ENCODE measurements at places on chromosomes 5 and 9. TPM values are rescaled to one million over a fixed set of nuclear protein-coding genes. Genes with fewer than 3 reads are reported as not detected.
A peak's percentile ranks its signal among the peaks of the same experiment; 100 is the strongest.

DNA sequence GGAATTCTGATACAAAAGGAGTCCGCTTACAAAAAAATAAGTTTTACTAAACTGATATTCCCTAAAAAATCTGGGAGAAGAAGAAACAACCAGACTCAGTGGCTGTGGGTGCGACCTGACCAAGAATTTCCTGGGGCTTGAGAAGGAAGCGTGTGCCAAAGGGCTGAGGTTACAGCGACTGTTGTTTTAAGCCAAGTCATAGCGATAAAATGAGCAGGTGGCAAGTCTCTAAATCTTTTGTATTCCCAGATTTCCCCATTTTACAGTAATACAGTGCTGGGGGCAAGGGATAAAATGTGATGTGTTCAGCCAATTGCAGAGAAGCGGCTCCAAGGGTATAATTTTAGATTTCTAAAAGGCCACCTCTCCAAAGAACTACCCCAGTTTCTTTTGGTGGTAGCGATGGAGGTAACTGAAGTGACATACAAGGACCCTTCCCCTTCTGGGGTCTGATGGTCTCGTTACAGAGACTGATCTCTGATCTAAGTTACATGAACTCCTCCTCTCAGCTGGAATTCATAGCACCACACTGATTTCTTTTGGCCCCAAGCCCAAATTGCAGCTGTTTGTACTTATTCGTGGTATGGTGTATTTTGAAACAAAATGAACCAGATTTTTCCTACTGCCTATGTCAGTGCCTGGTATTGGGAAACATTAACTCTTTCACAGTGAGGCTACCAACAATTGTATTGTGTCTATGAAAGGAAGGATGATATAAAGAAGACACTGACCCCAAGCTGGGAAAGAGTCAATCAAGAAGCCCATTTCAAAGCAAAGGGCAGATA is 41.6 kb downstream of the LPAR1 start:
- no peaks in the 10 kb centered on the region for H3K4me1 ChIP-seq
- DNase-seq, result no peak
- H3K36me3 ChIP-seq, result no peaks in the 10 kb centered on the region
- peaks cover 2% of the 10 kb centered on the region for H3K27me3 ChIP-seq
- no peak overlapping the region for H3K4me3 ChIP-seq

PCDHGB2 gene
- total RNA-seq, result not detected

EDIL3 gene
- total RNA-seq, result not detected

ALDH1B1 gene
- total RNA-seq, result 14.1 TPM

PCDHGA4 gene
- total RNA-seq, result not detected

GRCh38 chr9:94990897-94991561 is 264.5 kb downstream of the AOPEP start:
- no peak for DNase-seq
- no peak overlapping the region for H3K27ac ChIP-seq
- H3K4me1 ChIP-seq, result no peaks in the 10 kb centered on the region
- H3K27me3 ChIP-seq, result no peaks in the 10 kb centered on the region
- H3K4me3 ChIP-seq, result no peak overlapping the region
- peaks cover 6% of the 10 kb centered on the region for H3K36me3 ChIP-seq

GRCh38 chr5:6838736-6839135 is 125.5 kb downstream of the TENT4A start:
- H3K36me3 ChIP-seq, result no peaks in the 10 kb centered on the region
- H3K27ac ChIP-seq, result no peak overlapping the region
- peaks cover 11% of the 10 kb centered on the region for H3K27me3 ChIP-seq
- H3K4me3 ChIP-seq, result no peak overlapping the region

DNA sequence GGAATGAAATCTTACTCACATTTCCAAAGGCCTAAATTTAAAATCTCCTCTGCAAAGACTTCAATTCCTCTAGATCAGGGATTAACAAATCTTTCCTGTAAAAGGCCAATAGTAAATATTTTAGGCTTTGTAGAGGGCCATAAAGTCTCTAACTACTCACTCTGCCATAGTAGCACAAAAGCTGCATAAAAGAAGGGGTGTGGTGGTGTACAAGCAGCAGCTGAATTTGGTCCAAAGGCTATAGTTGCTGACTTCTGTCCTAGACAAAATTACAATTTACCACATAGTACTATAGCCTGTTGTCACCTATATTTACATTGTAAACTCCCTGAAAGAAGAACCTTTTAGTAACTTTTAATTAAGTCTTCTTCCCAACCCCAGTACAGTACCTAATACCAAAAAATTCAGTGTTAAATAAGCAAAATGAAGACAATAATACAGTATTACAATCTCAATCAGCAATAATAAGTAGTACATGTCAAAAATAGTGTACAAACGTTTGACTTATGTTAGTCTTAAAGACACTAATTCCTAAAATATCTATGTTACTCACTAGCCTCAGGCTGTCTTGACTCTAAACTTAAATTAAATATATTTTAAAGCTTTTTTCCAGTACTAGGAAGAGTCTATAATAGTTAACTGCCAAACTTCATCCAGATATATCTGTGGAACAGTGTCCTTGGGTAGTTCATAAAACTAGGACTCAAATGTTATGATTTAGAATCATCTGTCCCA is 6.9 kb downstream of the CETN3 start:
- peaks cover 19% of the 10 kb centered on the region for H3K4me1 ChIP-seq
- H3K27me3 ChIP-seq, result no peaks in the 10 kb centered on the region
- H3K27ac ChIP-seq, result no peak overlapping the region
- H3K4me3 ChIP-seq, result no peak overlapping the region

- no peak overlapping the region for H3K4me3 ChIP-seq
- DNase-seq, result no peak
- no peak overlapping the region for H3K27ac ChIP-seq
- H3K4me1 ChIP-seq, result no peaks in the 10 kb centered on the region
Observed at GRCh38 chr5:147483961-147484707, 25.7 kb downstream of the DPYSL3 start.

DNA sequence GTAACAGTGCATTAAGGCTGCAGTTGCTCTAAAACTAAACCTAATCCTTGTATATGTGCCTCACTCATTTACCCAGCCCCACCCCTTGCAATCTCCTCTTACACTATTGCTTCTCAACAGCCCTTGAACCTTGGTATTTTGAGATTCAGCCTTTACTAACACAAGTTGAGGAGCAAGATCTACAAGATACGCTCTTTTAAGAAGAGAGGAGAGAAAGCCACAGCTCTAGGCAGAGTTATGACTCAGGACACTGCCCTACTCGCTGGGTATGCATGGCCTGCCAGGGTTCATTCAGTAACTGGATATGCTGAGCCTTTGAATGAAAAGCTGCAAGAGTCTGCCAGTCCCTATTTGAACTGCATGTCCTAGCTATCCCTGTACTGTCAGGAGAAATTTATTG is 219.5 kb downstream of the PCSK5 start:
- H3K4me1 ChIP-seq, result peaks cover 2% of the 10 kb centered on the region
- DNase-seq, result no peak
- H3K36me3 ChIP-seq, result peaks cover 14% of the 10 kb centered on the region
- no peaks in the 10 kb centered on the region for H3K27me3 ChIP-seq

- H3K4me3 ChIP-seq, result no peak within 1 kb of the TSS
- no peak for DNase-seq
- no peaks in the 10 kb centered on the region for H3K27me3 ChIP-seq
- H3K36me3 ChIP-seq, result no peaks in the 10 kb centered on the region
Observed at GRCh38 chr5:139462586-139463276, at the start of gene ECSCR. Gene ECSCR (minus strand): TSS chr5:139462743. CDS start chr5:139462670, 73 bp downstream.

GRCh38 chr5:116573279-116573701 is 1.3 kb downstream of the SEMA6A start:
- H3K4me1 ChIP-seq, result peaks cover 24% of the 10 kb centered on the region
- no peaks in the 10 kb centered on the region for H3K36me3 ChIP-seq
- peak; percentile 8 for DNase-seq
- no peak overlapping the region for H3K27ac ChIP-seq
- H3K27me3 ChIP-seq, result peaks cover 76% of the 10 kb centered on the region

GRCh38 chr5:66354422-66354821 is 210.3 kb downstream of the SREK1 start:
- no peak overlapping the region for H3K27ac ChIP-seq
- no peak overlapping the region for H3K4me3 ChIP-seq
- no peaks in the 10 kb centered on the region for H3K4me1 ChIP-seq
- DNase-seq, result no peak
- H3K36me3 ChIP-seq, result no peaks in the 10 kb centered on the region
